ENCODE measurements at places on chromosomes 5 and 9.
A peak's percentile ranks its signal among the peaks of the same experiment; 100 is the strongest.

- no peak for DNase-seq
Observed at GRCh38 chr5:73391441-73391881, 57.1 kb downstream of the FOXD1 start.

DNA sequence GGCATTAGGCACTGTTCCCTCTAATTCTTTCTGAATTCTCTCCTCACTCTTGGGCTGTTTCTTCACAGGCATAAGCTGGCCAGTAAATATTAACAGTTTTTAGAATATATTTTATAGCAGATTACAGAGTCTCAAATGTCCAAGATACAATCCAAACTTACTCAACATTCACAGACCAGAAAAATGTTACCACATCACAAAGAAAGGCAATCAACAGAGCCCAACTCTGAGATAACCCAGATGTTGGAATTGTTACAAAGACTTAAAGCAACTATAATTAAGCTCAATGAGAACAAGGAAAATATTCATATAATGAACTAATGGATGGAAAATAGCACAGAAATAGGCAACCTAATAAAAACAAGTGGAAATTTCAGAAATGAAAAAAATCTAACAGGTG is 401.1 kb upstream of the RGMB start:
- no peak for DNase-seq

DNA sequence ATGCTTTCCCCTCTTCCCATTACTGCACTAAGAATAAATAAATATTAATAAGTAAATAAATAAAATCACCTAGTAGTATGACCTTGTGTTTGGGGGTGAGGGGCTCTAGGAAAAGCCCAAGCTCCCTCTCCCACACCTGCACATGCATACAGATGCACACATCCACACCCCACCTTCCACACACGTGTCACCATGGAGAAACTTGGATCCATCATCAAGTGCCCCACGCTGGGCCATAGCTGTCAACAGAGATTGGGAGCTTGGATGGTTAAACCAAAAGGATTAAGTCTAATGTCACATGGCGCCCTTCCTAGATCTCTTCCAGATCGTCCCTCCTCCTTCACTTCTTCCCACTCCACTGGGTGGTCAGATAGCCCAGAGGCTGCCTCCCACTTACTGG is 37.0 kb downstream of the TMEM215 start:
- no peak for DNase-seq

DNA sequence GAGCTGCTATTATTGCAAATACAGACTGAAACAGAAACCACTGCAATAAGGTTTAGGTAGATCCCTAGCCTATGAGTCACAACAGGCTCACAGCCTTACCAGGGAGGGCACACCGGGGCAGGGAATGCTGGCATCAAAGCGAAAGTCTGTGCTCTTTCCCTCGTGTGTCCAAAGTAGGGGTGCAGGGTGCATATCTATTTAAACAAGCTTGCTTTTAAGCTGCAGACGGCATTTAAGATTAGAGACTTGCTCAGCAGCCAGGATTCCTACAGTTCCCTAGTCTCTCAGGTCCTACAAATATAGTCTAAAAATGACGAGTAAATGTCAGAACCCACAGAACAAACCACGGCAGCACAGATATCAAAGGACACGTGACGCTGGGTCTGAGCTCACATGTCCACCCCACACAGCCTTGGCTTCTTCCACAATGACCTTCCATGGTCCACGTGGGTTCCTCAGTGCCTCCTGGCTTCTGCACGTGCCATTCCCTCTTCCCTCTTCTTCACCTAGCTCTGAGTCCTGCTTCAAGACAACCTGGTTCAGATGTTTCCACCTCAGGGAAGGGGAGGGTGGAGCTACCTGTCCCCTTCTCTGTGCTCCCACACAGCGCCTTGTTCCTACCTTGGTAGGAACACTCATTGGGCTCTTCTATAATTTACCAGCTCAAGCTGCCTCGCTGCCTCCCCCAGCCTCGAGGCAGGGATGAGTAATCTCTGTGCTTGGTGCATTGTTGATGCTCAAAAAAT is 193.2 kb downstream of the MAPKAP1 start:
- DNase-seq, result no peak

DNA sequence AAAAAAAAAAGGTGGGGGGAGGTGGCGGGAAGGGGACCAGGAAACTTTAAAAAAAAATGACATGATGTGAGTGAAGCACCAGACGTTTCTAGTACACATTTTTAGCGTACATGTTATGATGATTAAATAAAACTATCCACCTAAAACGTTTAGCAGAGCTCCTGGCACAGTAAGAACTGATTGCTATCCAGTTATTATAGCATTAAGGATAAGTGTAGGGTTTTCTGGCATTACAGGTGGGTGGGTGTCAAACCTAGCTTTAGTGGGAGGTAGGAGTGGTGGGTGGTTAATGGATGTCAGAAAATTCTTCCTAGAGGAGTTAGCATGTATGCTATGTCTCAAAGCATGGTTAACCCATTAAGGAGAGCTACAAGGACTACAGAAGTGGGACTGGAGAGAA is 2329.5 kb downstream of the MAT2B start:
- DNase-seq, result no peak

DNA sequence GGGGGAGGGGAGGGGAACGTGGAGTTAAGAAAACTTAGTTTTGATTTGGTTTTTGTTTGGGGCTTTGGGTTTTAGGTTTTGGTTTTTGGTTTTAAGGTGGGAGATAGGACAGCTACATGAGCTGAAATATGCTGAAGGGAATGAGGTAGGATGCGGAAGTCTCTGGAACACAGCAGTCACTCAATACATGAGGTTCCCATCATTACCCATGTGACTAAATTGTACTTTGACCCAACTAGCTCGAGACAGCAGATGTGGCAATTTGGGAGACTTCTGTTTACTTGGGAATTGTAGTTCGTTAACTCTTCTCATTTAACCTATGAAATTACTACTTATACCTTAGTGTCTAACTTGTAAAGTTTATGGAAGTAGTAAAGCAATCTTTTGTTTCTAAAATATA is 124.2 kb downstream of the TLE1 start:
- no peak for DNase-seq

- no peak for DNase-seq
Observed at GRCh38 chr5:66169534-66169933, 25.4 kb downstream of the SREK1 start.

DNA sequence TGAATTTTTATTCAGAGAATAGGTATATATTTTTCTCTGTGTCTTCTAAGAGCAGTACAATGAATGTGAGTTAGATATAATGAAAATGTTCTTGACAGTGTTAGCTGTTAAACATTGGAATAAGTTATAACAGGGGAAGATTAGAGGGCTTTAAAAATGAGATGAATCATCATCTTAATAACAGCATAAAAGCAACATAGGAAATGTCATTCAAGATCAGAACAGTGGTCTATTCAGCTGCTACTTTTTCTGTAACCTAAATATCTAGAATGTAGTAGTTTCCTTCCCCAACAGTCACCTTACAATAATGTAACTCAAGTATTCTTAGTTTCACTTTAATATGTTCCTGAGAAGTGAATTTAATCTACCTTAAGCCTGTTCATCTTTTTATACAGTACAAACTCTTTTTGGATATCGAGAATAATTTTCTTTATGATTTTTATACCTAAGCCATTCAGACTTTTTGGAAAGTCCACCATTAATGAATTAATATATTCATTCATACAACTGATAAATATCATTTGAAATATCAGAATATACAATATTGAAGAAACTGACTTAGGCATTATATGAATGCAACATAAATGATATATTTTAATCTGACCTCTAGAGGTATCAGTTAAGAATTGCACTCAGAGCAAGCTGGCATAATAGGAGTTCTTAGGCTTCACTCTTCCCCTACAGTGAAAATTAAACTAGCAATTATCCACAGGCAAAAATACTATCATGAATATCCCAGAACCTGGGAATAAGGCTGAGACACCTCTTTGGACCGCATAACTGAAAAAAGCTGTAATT is 66.1 kb upstream of the EDIL3 start:
- DNase-seq, result no peak

DNA sequence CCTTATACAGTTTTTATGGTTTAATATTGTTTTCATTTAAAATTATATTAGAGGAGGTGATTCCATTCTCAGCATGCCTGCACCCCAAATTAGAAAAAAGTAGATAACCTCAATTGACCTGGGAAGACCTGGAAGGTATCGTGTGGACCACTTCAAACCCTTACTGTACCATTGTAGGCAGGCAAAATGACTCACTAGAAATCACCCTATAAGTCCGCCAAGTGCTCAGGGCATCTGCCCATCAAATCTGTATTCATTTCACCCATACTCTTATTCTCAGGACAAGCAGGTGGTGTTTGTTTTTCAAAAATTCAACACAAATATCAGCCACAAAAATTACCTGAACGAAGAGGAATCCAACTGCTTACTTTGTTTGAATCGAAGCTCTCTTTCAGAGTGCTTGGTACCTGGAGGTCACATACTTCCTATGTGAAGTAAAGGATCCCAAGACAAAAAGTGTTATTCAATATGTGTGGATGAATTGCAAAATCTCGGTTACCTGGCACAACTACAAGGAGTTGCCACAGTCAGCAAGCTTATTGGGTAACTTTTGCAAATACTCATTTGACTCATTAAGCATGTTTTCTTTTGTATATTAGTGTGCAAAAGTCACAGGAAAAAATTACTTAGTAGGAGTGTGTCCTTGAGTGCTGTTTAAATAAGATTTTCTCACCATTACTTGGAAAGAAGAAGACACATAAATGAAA is 216.2 kb downstream of the ENC1 start:
- peak; percentile 13 for DNase-seq

GRCh38 chr9:79163544-79163943 is 408.2 kb upstream of the TLE4 start:
- no peak for DNase-seq

- DNase-seq, result no peak
Observed at GRCh38 chr5:73327908-73328455, 120.6 kb downstream of the FOXD1 start.

- DNase-seq, result peak; percentile 52
Observed at GRCh38 chr9:100066539-100066938, 32.3 kb downstream of the ERP44 start.

DNA sequence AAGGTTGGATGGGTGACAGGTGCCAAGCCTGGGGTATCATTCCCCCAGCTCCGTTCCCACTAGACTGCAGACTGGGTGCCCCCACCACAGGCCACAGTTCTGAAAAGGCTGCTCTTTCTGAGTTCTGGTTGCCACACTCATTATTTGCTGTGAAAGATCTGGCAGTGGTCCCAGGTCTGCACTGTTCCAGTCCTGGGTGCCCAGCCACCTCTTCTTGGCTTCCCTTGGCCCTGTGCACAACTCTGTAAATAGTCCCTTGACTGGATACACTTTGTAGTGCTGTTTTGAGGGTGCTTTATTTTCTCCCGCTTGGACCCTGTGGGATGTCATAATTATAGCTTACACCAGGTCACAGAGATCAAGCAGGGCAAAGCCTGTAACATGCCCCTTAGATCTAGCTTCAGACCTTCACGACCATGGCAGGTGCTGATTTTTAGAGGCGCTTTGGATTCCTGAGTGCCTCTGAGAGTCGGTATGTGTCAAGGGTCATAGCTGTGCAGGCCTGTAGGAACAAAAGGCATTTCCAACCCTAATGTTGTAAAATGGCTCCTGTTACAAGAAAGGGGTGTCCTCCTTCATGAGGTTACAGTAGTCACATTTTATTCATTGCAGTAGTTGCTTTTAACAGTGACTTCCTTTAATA is 344.9 kb downstream of the ICE1 start:
- DNase-seq, result no peak

- DNase-seq, result peak; percentile 3
Observed at GRCh38 chr5:107864793-107865192, 194.1 kb upstream of the EFNA5 start.

- no peak for DNase-seq
Observed at GRCh38 chr5:143583409-143583808, 179.9 kb upstream of the NR3C1 start.

- DNase-seq, result no peak
Observed at GRCh38 chr9:68540712-68541535, at the start of gene TMEM252. Gene TMEM252, minus strand, starts transcription at chr9:68540883. Its CDS starts 69 bp downstream, at chr9:68540814.

DNA sequence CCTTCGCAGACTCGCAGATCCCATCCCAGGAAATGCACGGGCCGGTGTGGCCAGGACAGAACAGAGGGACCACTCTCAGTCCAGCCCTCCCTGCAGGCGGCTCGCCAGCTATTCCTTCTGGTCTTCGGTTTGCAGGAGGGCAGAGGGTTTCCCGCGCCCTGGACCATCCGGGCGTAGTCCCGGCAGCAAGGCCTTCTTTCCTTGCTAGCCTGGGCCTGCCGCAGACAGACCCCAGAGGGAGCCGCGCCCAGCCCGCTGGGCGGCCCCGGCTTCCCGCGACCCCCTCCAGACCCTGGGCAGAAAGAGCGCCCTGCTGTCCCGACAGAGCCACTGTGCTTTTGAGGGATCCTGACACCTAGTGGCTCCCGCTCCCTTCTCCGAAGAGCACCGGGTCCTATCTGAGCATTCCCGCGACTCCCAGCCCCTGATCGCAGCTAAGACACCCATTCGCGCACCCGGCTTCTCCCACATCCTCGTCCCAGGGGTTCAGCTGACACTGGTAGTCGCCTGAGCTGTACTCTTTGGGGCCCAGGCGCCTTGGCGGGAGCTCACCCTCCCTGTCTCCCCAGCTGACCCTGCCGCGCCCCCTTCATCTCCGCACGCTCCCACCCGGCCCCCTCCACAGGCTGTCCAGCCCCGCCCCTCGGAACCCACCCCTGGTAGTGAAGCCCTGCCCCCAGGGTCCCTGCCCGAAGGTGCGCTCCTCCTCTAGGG is 1.1 kb downstream of the CFAP90 start:
- peak; percentile 68 for DNase-seq

DNA sequence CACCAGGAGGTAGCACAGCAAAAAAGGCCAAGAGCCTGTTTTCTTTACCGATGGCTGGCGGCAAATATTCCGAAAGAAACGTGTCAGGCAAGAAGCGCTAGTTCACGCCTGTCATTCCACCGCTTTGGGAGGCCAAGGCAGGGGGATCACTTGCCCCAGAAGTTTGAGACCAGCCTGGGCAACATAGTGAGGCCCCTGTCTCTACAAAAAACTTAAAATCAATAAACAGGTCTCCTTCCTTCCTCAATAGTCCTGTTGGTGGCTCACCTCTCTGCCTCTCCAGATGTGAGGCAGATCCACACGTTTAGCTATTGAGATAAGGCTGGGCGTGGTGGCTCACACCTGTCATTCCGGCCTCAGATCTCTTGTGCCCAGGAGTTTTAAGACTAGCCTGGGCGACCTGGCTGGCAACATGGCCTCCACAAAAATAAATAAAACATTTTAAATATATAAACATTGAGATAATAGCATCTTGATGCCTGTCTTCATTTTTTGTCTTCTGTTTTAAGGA is 1.3 kb upstream of the TMEM250 start:
- no peak for DNase-seq

GRCh38 chr9:81562231-81563019 is 126.9 kb downstream of the TLE1 start:
- no peak for DNase-seq

GRCh38 chr5:163460562-163461171 is at the start of gene HMMR:
Gene HMMR, plus strand, starts transcription at chr5:163460632. Its CDS starts 61 bp downstream, at chr5:163460693.
- peak; percentile 48 for DNase-seq

DNA sequence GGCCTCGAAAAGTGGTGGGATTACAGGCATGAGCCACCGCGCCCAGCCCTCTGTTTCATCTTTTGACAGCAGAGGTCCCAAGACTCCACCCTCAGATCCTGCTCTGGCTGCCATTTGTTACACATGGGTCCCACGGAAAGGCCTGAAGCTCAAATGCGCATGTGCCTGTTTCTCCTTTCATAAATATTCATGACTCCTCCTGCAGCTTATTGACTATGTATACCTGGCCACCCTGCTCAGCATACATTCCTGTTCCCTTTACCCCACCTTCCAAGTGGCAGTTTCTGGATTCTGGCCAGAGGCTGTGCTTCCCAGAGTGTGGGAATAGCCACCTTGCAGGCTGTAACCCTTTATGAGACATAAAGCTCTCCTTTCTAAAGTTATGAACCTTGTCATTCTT is 46.5 kb downstream of the AUH start:
- no peak for DNase-seq

Data from NCI-H2171 treated with DMSO at 0.1 percent for 48 hours (cell line).